ENCODE measurements at places on chromosomes 7 and 10.

- no peak overlapping the region for H3K4me3 ChIP-seq
- no peak for DNase-seq
- peaks cover 5% of the 10 kb centered on the region for H3K4me1 ChIP-seq
- no peaks in the 10 kb centered on the region for H3K36me3 ChIP-seq
These were observed 9.2 kb downstream of the HABP2 start for GRCh38 chr10:113562069-113562468.

GRCh38 chr7:271266-272107 lies 18.5 kb upstream of the FOXL3 start:
- no peaks in the 10 kb centered on the region for H3K36me3 ChIP-seq
- H3K27ac ChIP-seq, result no peak overlapping the region
- no peak for DNase-seq
- H3K27me3 ChIP-seq, result no peaks in the 10 kb centered on the region

DNA sequence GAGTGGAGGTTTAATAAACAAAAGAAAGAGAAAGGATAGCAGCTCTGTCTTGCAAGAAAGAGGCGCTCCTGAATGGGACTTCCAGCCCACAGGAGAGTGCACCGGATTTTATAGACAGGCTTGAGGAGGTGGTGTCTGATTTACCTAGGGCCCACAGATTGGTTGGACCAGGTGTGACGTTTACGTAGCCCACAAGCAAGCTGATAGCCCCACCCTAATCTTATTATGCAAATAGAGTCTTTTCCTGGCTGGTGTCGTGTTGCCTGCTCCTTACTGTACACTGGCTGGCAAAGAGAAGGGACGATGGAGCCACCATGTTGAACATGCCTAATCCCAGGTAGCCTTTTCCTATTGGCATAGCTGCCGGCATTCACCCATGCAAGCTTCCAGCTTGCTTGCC lies 319.7 kb upstream of the POM121L12 start:
- H3K4me1 ChIP-seq, result no peaks in the 10 kb centered on the region
- H3K4me3 ChIP-seq, result no peak overlapping the region

DNA sequence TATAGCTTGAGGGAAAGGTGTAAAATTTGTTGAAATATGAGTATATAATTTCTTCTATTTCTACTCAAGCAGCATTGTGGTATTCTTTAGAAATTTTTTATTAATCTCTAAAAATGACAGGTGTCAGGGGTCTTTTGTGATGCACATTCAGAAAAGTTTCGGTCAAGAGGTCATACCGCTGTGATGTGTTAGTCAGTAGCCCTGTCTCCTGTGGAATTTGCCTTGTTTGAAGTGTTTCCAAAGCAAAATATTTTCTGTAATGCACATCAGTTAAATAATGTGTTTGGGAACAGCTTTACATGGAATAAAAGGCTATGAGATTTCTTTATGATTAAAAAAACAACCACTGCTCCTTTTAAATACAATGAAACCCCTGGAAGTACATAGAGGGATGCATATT lies 35.8 kb downstream of the FOXP2 start:
- H3K36me3 ChIP-seq, result no peaks in the 10 kb centered on the region
- H3K27ac ChIP-seq, result no peak overlapping the region
- DNase-seq, result no peak
- no peaks in the 10 kb centered on the region for H3K4me1 ChIP-seq
- H3K4me3 ChIP-seq, result no peak overlapping the region

DNA sequence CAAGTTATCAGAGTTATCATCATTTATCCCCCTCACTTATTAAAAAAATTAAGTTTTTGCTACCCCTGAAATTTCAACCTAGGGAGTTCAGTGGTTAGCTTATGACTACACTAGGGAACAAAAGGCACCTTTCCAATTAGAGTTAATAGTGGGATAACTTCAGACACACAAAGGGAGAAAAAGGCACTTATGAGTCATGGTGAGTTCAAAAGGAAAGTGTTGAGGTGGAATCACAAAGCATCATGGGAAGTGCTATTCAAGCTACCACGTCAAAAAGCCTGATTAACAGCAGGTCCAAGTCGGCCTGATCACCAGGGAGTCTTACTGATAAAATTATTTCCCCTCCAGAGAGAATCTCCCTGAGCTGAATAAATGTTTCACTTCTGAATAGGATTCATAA lies 165.7 kb downstream of the C7orf25 start:
- H3K4me1 ChIP-seq, result no peaks in the 10 kb centered on the region
- H3K4me3 ChIP-seq, result no peak overlapping the region
- no peaks in the 10 kb centered on the region for H3K36me3 ChIP-seq
- no peaks in the 10 kb centered on the region for H3K27me3 ChIP-seq
- DNase-seq, result no peak

DNA sequence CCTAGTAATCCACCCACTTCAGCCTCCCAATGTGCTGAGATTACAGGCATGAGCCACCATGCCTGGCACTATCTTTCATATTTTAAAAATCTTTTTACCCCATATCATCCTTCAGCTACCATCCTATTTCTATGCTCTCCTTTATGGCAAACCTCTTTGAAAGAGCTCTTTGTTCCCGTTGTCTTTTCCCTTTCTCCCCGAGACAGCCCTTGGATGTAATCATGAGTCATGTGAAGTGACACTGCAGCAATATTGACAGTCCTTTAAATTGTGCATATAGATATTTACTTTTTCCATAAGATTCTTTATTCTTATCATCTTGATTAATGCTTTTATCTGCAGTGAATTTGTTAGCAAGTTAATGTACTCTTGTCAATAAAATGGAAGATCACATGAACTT lies 286.6 kb downstream of the ANKRD7 start:
- no peak overlapping the region for H3K27ac ChIP-seq
- no peaks in the 10 kb centered on the region for H3K36me3 ChIP-seq
- H3K4me3 ChIP-seq, result no peak overlapping the region
- H3K27me3 ChIP-seq, result no peaks in the 10 kb centered on the region

DNA sequence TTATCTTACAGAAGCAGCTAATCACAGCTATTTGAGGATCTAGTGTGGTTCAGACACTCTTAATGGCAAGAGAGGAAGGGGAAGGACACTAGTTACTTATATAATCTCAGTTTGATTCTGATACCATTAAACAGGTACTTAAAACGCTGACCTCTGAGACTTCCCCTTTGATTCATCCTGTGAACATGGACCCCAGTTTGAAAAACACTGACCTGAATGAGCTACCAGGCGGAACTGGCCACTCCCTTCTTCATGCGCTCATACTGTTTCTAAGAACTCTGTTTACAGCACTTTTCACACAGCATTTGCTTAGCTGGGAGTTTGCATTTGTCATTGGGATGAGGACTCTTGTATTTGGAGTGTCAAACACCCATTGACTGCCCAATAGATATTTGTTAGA lies 45.7 kb downstream of the BEND7 start:
- no peak for DNase-seq
- H3K36me3 ChIP-seq, result no peaks in the 10 kb centered on the region
- H3K27ac ChIP-seq, result no peak overlapping the region
- H3K4me1 ChIP-seq, result no peaks in the 10 kb centered on the region

DNA sequence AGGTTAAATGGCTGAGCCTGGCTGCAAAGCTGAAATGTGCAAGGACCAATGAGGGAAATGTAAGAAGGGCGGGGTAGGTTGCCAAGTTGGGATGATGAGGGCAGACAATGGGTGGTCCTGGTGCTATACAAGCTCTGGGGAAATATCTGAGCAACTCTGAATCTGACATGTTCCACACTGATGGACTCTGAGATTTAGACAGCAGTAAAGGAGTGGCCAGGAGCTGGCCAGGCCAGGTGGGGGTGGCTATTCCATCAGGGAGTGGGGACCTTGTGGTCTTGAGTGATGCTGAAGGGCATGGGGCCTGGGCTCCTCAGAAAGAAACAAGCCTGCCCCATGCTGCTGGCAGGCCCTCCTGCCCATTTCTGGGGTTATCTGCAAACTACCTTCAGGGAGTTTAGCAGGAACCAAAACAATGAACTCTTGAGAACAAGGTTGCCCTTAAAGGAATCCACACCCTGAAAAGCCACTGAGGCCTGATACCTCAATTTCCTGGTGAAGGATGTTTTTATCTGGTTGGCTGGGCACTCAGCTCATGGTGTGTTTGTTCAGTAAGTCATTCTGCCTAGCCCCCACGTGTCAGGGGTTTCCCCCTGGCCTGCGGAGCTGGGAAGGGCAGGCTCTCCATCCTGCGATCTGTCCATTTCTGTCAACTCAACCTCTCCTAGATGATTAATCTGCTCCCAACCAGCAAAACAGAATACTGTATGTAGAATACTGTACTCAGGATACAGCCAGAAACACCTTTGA lies 143.3 kb upstream of the TNS3 start:
- H3K36me3 ChIP-seq, result no peaks in the 10 kb centered on the region
- no peak overlapping the region for H3K4me3 ChIP-seq
- H3K27ac ChIP-seq, result no peak overlapping the region
- no peaks in the 10 kb centered on the region for H3K27me3 ChIP-seq
- H3K4me1 ChIP-seq, result no peaks in the 10 kb centered on the region

DNA sequence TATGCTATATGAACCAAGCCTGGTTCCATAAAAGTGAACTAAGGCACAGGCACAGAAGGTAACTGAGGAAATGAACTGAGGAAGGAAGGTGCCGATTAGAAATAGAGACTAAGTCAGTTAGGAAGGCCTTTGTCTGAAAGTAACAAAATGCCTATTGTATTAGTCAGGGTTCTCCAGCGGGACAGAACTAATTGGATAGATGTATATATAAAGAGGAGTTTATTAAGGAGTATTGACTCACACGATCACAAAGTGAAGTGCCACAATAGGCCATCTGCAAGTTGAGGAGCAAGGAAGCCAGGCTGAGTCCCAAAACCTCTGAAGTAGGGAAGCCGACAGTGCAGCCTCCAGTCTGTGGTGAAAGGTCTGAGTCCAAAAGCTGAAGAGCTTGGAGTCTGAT lies 13.9 kb upstream of the PLXNA4 start:
- no peak for DNase-seq
- peaks cover 25% of the 10 kb centered on the region for H3K27me3 ChIP-seq
- no peaks in the 10 kb centered on the region for H3K36me3 ChIP-seq
- H3K27ac ChIP-seq, result no peak overlapping the region
- no peak overlapping the region for H3K4me3 ChIP-seq

- peaks cover 2% of the 10 kb centered on the region for H3K4me1 ChIP-seq
- no peak overlapping the region for H3K4me3 ChIP-seq
- peaks cover 10% of the 10 kb centered on the region for H3K36me3 ChIP-seq
- DNase-seq, result no peak
These were observed 81.7 kb downstream of the RNF32 start for GRCh38 chr7:156722043-156722826.

DNA sequence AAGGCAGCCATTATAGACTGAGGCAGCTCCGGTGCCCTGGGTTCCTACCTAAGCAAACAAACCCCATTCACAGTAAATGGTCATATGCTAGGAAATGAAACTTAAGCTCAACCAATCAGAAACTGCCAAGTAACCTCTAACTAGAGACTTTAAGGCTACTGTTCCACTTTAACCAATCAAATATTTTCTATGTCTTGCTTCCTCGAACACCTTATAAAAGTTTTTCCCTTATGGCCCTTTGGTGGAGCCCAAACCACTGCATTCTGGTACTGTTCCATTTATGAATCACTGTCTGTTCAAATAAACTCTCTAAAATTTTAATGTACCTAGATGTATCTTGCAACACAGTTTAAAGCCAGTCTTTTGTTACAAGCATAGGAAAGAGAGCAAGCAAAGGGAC lies 361.1 kb downstream of the HGF start:
- no peak overlapping the region for H3K27ac ChIP-seq
- no peaks in the 10 kb centered on the region for H3K36me3 ChIP-seq
- H3K4me3 ChIP-seq, result no peak overlapping the region
- DNase-seq, result no peak
- H3K27me3 ChIP-seq, result no peaks in the 10 kb centered on the region

- H3K4me1 ChIP-seq, result no peaks in the 10 kb centered on the region
- no peaks in the 10 kb centered on the region for H3K36me3 ChIP-seq
- H3K27me3 ChIP-seq, result peaks cover 7% of the 10 kb centered on the region
These were observed 48.2 kb upstream of the LAMB4 start for GRCh38 chr7:108178398-108178797.

DNA sequence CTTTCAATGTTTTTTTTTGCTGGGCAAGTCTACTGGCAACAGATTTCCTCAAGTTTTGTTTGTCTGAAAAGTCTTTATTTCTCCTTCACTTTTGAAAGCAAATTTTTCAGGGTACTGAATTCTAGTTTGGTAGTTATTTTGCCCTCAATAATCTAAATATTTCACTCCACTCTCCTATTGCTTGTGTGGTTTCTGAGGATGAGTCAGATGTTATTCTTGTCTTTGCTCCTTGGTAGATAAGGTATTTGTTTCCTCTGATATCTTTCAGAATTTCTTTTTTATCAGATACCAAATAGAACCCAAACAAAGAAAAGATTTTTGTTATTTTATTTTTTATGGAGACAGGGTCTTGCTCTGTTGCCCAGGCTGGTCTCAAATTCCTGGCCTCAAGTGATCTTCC lies 99.2 kb upstream of the MALRD1 start:
- H3K36me3 ChIP-seq, result no peaks in the 10 kb centered on the region
- no peaks in the 10 kb centered on the region for H3K27me3 ChIP-seq
- H3K27ac ChIP-seq, result no peak overlapping the region
- no peak overlapping the region for H3K4me3 ChIP-seq
- H3K4me1 ChIP-seq, result no peaks in the 10 kb centered on the region

DNA sequence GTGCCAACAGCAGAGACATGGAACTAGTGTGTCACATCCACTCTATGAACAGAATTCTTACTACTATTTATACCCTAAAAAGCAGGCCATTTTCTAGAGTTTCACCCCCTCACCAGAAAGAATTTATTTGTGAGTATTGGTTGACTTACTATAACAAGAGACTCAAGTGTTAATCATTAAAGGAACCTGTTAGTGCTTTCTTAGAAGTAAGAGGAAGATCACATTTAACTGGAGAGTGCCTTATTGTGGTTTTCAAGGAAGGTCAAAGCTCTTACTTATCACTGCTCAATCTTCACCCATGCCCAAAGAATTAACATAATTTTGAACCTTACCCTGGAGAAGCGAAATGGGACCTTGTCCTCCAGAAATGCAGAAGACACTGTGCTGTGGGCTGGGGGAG lies 169.3 kb upstream of the PRSS1 start:
- H3K4me3 ChIP-seq, result peak overlapping the region; percentile 46
- no peak for DNase-seq
- no peaks in the 10 kb centered on the region for H3K27me3 ChIP-seq

DNA sequence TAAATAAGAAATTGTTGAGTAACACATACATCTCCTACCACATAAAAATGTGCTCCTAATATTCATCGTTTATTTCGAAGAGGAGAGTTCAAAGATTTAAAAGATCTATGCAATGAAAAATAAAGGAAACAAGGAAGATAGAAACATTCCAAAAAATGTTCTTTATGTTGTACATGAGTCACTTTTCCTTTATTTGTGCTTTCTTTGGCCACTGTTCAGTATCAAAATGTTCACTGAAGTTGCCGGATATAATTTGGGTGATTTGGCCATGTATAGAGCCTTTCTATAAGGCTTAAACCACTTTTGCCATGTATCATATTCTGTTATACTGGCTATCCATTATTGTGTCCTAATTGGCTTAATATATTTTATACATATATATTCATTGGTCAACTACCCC lies 62.9 kb upstream of the PRR15 start:
- DNase-seq, result no peak
- H3K4me1 ChIP-seq, result no peaks in the 10 kb centered on the region

DNA sequence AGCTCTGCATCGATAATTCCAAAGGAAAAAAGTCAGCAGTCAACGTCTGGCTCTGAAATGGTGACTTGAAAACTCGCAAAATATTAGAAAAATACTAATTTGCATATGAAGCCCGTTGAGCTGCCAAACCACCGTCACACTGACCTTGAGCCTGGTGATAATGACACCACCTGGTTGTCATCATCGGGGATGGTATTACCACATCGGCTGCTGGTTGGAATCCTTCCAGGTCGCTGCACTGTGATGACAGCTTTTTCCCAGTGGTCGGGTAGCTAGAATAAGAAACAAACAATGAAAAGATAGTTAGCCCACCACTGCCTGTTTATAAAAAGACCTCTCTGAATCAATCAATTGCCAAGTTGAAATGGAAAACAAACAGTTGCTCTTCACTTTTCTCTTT lies 41.6 kb downstream of the LAMB1 start:
- no peaks in the 10 kb centered on the region for H3K36me3 ChIP-seq
- peaks cover 12% of the 10 kb centered on the region for H3K27me3 ChIP-seq
- DNase-seq, result no peak
- no peak overlapping the region for H3K4me3 ChIP-seq
- no peaks in the 10 kb centered on the region for H3K4me1 ChIP-seq
- H3K27ac ChIP-seq, result no peak overlapping the region
